ENCODE measurements at places on chromosomes 16 and 17.

GRCh38 chr17:41610965-41611640 lies 1.5 kb downstream of the KRT16 start:
- DNase-seq, result no peak

DNA sequence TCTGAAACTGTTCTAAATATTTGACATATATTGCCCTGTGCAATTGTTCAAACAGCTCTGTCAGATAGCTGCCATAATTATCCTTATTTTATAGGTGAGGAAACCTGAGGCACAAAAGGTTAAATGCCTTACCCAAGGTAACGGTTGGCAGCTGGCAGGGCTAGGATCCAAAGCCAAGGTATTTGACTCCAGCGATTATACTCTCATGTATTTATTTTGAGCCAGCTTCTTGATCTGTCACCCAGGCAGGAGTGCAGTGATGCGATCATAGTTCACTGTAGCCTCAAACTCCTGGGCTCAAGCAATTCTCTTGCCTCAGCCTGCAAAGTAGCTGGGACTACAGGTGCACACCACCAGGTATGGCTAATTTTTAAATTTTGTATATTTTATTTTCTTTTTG lies 7.2 kb downstream of the ENO3 start:
- DNase-seq, result no peak

GRCh38 chr17:71503710-71504465 lies 616.9 kb upstream of the SOX9 start:
- DNase-seq, result no peak

DNA sequence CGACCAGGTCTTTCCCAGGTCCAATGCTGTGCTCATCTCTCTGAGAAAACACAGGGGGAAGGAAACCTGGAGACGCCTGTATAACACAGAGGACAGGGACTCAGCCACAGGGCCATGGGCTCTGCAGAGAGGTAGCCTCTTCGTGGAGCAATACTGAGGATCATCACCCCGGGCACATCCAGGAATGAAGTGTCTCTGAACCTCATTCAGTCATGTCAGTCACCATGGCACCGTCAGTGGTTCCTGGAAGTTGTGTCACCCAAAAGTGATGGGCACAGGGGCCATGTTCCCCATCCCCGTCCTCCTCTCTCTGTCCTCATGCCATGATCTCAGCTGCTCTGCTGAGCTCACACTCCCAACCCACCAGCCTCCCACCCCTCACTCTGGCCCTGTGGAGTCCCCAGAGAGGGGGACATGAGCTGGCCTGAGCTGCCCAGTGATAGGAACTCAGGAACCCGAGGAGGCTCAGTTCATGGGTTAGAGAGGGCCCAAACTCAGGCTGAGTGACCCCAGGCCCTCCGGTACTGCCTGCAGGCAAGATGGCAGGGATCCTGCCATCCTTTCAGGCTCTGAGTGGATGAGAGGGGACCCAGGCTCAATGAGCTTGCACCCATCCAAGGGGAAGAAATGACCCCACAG lies 53.4 kb downstream of the PITPNM3 start:
- DNase-seq, result no peak

DNA sequence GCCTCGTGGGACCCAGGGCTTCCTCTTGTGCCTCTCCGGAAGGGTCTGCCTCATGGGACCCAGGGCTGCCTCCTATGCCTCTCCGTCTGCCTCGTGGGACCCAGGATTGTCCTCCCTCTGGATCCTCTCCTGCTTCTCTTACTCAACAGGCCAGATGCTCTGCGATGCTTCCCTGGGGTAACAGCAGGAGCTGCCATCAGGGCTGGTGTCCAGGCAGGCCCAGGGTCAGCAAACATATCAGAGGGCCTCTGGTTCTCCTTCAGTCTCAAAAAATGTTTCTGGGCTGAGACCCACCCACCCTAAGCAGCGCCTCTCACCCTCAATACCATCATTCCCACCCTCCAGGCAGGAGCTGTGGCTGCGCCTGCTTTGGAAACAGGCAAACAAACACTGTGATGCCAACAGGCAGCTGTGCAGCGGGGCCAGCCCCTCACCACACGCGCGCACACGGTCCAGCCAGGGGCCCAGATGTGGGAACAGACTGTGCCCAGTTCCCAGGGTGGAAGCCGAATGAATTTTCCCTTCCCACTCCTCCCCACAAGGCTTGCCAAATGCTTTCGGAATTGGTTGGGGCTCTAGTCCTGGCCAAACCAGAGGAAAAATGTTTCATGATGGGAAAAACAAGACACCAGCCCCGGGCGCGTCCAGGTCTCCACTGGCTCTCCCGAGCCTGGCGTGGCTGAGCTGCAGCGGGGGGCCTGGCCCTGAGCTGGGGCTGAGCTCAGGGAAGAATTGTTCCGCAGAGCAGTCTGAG lies 11.3 kb downstream of the TIMM22 start:
- no peak for DNase-seq

GRCh38 chr17:73581379-73581778 lies 62.9 kb downstream of the SDK2 start:
- no peak for DNase-seq

- DNase-seq, result no peak
These were observed at the start of gene KRTAP16-1 for GRCh38 chr17:41308918-41309359. TSS of gene KRTAP16-1 (minus strand) at chr17:41309309. CDS start at chr17:41309253, 56 bp downstream.

DNA sequence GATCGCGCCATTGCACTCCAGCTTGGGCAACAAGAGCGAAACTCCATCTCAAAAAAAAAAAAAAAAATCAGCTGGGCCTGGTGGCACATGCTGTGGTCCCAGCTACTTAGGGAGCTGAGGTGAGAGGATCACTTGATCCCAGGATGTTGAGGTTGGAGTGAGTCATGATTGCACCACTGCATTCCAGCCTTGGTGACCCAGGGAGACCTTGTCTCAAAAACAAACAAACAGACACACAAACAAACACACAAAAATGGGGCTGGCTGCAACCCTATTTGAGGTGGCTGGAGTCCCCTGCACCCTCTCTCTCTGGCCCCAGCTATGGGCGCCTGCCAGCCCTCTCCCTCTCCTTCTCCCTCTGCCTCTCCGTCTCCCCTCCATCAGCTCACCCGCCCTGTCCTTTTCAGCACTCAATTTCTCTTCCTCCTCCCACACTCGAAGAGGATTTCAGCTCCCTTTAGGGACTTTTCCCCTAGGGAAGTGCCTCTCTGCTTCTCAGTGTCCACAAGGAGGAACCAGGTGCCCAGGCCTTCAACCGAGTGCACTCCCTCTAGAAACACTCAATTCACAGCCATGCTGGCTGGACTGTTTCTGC lies 17.5 kb upstream of the TFAP4 start:
- DNase-seq, result no peak
